ENCODE measurements at places on chromosomes 7 and 10. TPM values are rescaled to one million over a fixed set of nuclear protein-coding genes. Genes with fewer than 3 reads are reported as not detected.

- no peak overlapping the region for H3K4me3 ChIP-seq
- DNase-seq, result no peak
- H3K36me3 ChIP-seq, result no peaks in the 10 kb centered on the region
Measured at GRCh38 chr7:107877731-107878382, 13.1 kb upstream of the DLD start.

- no peak overlapping the region for H3K27ac ChIP-seq
- no peaks in the 10 kb centered on the region for H3K27me3 ChIP-seq
- DNase-seq, result no peak
- no peak overlapping the region for H3K4me3 ChIP-seq
- no peaks in the 10 kb centered on the region for H3K36me3 ChIP-seq
Measured at GRCh38 chr10:46323176-46323575, 36.4 kb downstream of the ANTXRL start.

DNA sequence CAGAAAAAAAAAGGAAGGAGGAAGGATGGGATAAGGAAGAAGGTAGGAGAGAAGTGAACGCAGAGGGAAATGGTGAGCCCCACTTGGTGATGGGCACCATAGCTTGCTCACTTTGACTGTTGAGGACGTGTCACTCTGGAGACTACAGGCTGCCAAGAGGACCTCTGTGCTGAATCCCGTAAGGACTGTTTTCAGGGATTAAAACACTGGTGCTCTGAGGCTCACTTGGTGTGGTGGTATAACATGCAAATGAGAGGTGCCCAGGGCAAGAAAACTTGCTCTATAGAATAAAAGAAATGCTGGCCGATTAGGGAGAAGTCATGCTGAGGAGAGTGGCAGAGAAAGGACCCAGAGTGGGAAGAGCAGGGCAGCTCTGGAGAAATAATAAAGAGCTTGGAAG lies 5.3 kb upstream of the IL2RA start:
- peak overlapping the region; percentile 90 for H3K4me3 ChIP-seq
- peaks cover 86% of the 10 kb centered on the region for H3K4me1 ChIP-seq
- no peaks in the 10 kb centered on the region for H3K27me3 ChIP-seq
- no peak for DNase-seq

GRCh38 chr10:61108915-61109314 lies 164.9 kb upstream of the RHOBTB1 start:
- H3K4me1 ChIP-seq, result no peaks in the 10 kb centered on the region
- no peaks in the 10 kb centered on the region for H3K36me3 ChIP-seq
- H3K4me3 ChIP-seq, result no peak overlapping the region
- no peak overlapping the region for H3K27ac ChIP-seq
- no peak for DNase-seq

SLC18A3 gene
- total RNA-seq, result not detected

DNA sequence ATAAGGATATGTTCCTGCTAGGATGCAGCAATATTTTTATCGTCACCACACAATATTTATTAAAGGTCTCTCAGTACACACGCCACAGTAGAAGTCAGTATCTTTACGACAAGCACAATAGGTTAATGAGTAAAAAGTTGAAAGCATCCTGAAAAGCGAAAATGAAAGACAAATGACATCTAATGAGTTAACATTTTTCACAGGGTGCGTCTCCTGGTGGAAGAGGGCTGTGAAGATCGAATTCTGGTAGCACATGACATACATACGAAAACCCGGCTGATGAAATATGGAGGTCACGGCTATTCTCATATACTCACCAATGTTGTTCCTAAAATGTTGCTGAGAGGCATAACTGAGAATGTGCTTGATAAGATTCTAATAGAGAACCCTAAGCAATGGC lies 10.8 kb downstream of the C1QL3 start:
- H3K27me3 ChIP-seq, result no peaks in the 10 kb centered on the region
- no peak overlapping the region for H3K4me3 ChIP-seq
- no peaks in the 10 kb centered on the region for H3K4me1 ChIP-seq
- DNase-seq, result no peak

DNA sequence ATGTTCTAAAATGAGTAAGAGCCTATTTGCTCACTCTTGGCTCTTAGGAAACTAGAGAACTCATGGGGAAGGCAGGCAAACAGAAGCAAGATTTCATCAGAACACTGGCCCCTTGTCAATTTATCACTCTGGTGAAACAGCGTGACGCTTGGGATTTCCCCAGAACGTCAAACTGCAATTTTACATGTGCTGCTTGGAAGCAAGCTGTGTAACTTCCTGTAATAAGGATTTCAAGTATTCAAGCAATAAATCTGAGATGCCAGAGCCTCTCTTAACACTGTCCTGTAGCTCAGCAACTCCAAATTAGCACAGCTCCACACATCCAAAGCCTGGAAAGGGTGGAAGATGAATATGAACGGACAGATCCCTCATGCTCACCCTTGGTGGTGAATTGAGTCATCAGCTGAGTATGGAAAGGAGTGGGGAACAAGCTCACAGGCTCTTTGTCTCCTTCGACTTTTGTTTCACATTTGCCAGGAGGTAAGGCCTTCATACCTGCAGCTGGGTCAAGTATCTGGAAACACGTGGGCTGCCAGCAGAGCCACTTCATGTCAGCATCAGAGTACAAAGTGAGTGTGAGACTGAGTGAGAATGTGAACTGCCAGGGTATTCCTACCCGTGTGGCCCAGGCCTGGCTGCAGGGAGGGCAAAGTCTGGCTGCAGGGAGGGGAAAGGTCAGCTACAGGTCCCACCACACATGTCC lies 140.4 kb upstream of the NAMPT start:
- H3K36me3 ChIP-seq, result peaks cover 11% of the 10 kb centered on the region
- H3K27me3 ChIP-seq, result no peaks in the 10 kb centered on the region
- H3K4me1 ChIP-seq, result peaks cover 96% of the 10 kb centered on the region
- DNase-seq, result peak; percentile 86
- peak overlapping the region; percentile 98 for H3K27ac ChIP-seq
- peak overlapping the region; percentile 73 for H3K4me3 ChIP-seq

DNA sequence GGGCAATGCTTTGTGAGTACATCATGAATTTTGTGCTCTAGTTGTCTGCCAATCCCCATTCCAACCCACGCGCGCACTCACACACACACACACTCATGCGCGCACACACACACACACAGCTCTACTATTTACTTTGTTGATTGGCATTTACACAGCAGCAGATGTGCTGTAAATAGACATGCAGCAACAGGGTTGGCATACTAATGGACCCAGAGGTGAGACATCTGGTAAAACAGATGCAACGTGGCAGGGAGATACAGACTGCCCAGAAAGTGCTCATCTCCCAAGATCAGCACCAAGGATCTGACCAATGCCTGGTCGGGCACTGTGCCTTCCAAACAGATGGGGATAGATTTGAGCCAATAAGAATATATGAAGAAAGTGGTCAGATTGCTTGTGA lies 873.0 kb downstream of the SORCS3 start:
- H3K36me3 ChIP-seq, result no peaks in the 10 kb centered on the region
- no peak overlapping the region for H3K4me3 ChIP-seq
- no peaks in the 10 kb centered on the region for H3K27me3 ChIP-seq
- DNase-seq, result no peak

- no peak overlapping the region for H3K27ac ChIP-seq
- no peaks in the 10 kb centered on the region for H3K27me3 ChIP-seq
- H3K4me3 ChIP-seq, result no peak overlapping the region
Measured at GRCh38 chr7:115851291-115851690, 179.3 kb downstream of the TFEC start.

All from activated T-cell treated with anti-CD3 and anti-CD28 coated beads, Interleukin-2, amount 50 U/mL, for 72 hours (primary cell).